ENCODE measurements at places on chromosomes 2 and 18.

DNA sequence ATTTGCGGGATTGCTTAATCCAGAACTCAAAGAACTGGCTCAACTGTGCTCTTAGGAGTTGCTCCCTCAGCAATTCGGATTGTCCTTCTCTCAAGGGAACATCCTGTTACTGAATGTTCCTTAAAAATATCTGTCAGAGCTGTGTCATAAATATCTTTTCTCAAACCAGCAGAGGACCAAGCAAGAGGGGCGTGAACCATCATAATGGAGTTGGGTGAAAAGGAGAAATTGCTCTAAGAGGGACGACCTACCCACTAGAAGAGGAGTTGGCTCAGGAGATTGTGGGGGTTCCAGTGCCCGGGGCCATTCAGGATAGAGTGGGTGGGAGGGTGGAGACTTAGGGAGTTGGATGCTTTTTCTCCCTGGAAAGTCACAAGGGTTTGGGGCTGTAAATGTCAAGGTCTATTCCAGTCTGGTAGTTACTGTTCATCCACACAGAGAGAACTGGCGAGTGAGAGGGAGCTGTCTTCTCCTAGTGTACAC, 59.5 kb downstream of the MERTK start:
- DNase-seq = no peak

DNA sequence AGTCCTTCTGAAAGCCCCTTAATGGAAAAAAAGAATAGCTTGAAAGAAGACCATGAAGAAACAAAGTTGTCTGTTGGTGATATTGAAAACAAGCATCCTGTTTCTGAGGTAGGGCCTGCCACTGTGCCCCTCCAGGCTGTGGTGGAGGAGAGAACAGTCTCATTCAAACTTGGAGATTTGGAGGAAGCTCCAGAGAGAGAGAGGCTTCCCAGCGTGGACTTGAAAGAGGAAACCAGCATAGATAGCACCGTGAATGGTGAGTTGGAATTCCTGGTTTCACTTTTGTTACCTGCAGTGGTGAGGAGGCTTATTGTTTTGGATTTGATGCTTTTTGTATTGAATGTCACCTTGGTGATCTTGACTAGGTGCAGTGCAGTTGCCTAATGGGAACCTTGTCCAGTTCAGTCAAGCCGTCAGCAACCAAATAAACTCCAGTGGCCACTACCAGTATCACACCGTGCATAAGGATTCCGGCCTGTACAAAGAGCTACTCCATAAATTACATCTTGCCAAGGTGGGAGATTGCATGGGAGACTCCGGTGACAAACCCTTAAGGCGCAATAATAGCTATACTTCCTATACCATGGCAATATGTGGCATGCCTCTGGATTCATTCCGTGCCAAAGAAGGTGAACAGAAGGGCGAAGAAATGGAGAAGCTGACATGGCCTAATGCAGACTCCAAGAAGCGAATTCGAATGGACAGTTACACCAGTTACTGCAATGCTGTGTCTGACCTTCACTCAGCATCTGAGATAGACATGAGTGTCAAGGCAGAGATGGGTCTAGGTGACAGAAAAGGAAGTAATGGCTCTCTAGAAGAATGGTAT, 13.3 kb downstream of the SLC20A1 start:
- no peak for DNase-seq

DNA sequence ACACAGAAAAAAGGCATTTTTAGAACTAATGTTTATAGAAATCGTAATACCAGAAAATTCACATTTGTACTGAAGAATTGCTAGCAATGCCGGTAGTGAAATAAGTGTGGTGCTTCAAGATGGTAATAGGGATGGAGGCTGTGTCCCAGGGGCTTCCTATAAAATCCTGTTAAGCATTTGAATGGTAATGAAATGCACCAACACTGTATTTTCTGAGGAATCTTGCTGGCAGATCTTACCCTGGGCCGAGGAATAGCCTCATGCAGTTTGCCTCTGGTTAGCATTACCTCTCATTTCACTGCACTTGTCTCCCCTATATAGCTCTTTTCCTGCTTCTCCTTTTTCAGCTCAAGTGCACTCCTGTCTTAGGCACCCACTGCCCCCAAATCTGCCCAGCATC, 501.6 kb upstream of the NRP2 start:
- no peak for DNase-seq

DNA sequence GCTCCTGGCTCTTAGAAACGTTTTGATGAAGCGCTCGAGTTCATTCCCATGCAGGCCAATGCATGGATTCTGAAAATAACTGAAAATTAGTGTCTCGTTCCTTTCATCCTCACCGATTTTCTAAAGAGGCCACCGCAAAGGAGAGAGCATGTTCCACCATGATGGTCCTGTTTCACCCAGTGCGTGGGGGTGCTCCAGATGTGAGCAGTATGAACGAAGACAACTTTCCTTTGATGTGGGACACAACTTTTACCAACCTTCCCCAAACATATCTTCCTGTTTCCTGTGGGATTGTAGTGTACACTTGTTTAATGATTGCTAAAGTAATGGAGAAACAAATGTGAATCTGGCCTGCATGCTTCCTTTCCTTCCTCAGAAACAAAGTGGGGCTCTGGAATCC, 114.5 kb downstream of the PRPF40A start:
- no peak for DNase-seq

GRCh38 chr2:213664817-213665216, 380.6 kb downstream of the SPAG16 start:
- DNase-seq = no peak

DNA sequence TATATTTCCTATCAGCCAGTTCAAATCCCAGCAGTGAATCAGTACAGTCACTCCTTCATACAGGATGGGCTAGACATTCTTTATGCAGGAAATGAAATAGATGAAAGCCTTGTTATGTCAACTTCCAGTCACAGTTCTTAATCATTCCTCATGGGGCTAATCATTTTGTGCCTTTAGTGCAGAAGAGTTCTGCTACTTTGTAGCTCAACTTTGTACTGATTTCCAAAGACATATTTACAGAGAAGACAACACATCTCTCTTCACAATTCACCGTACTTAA, 593.9 kb upstream of the NETO1 start:
- DNase-seq = no peak

DNA sequence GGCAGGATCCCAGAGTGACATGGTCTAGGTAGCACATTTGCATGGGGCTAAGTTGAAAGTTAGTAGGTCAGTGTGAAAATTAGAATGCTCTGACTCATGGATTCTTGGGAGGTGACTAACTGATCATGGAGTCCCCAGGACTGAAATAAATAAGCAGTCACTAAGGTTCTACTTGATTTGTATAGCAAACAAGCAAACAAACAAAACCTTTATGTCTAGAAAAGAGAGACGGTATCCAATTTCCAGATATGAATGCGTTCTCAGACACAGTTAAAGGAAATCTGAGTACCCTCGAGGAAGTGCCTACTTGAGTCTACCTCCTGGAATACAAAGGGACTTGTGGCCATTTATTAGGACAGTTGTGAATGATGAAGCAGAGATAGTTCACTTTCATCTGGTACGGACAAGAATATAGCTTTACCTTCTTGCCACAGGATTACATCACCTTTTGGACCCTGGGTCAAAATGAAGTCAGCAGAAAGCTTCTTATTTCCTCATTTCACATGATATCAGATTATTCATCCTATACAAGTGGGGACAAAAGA, 54.3 kb upstream of the AGPS start:
- DNase-seq = no peak

DNA sequence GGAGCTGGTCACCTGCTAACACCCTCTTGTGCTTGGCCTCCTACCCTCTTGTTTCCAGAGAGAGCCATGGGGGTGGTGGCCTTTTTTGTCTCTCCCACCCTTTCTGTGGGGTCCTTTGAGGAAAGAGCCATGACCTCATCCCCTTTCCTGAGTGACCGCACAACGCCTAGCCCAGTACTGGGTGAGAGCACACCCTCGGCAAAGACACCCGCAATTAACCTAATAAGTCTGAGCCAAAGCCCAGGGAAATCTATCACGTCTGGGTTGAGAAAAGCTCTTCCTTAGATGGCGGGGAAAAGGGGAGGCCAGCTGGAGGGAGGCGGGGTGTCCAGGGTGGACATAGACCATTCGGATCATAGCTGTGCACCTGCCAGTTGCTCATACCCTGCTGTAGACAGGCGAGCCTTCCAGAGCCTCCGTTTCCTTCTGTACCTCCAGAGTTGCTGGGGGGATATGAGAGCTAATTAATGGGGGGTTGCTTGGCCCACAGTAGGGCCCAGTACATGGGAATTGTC, 93.7 kb upstream of the MCFD2 start:
- DNase-seq = no peak
